ENCODE measurements at places on chromosomes 2 and 18. TPM values are rescaled to one million over a fixed set of nuclear protein-coding genes. Genes with fewer than 3 reads are reported as not detected.

Gene MAPK4
- total RNA-seq: 8.9 TPM

DNA sequence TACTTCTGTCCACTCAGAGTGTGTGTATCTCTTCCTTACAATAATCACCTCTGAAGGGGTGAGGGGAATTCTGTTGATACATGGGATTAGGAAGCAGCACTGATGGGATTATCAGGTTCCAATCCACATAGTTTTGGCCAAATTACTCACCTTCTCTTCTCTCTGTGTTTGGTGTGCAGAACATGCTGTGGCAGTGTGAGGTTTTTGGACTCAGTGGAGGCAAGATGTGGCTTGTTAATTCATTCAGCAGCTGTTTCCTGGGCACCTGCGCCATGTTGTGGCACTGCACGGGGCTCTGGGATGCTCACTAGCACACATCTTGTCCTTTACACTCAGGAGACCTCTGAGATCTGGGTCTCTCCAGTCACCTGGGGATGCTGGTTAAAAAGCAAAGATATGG lies 350.3 kb upstream of the HS6ST1 start:
- H3K27ac ChIP-seq: no peak overlapping the region
- no peaks in the 10 kb centered on the region for H3K27me3 ChIP-seq
- H3K4me1 ChIP-seq: no peaks in the 10 kb centered on the region
- H3K4me3 ChIP-seq: no peak overlapping the region
- H3K36me3 ChIP-seq: no peaks in the 10 kb centered on the region
- no peak for DNase-seq

DNA sequence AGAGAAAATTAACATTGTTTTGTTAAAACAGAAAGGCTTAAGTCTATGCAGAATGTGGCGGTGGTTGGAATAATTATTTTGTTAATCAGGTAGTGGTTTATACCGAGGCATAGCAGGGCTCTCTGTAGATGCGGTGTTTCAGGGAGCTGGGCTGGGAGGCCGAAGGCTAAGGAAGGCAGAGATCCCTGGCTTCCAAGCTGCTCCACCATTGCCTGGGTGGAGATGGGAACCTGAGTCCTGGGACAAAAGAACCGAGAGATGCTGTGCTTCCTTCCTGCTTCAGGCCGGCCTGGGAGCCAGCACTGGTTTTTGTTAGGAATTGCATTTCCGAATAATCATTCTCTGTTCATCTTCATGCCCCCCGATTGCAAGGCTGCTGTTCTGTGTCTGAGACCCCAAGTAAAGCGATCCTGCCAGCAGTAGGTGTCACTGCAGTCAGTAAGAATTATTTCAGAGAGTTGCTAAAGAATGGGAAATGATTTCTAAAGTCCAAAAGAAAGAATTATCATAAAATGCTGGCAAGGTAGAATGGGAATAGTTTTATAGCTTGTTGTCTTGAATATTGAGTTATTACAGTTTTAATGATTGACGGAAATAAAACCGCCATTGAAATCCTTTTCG lies 824.9 kb downstream of the GALR1 start:
- H3K4me1 ChIP-seq: peaks cover 12% of the 10 kb centered on the region
- no peaks in the 10 kb centered on the region for H3K27me3 ChIP-seq
- no peaks in the 10 kb centered on the region for H3K36me3 ChIP-seq
- no peak overlapping the region for H3K27ac ChIP-seq
- H3K4me3 ChIP-seq: no peak overlapping the region
- peak; percentile 50 for DNase-seq

Gene CKAP2L
- 1.5 TPM for total RNA-seq

- H3K27ac ChIP-seq: peak overlapping the region; percentile 87
- no peak for DNase-seq
- no peaks in the 10 kb centered on the region for H3K36me3 ChIP-seq
These were observed 45.9 kb downstream of the HS1BP3 start for GRCh38 chr2:20604951-20605381.

Gene CWC22
- 26.2 TPM for total RNA-seq

- no peaks in the 10 kb centered on the region for H3K36me3 ChIP-seq
- no peaks in the 10 kb centered on the region for H3K4me1 ChIP-seq
- no peak overlapping the region for H3K4me3 ChIP-seq
- peaks cover 43% of the 10 kb centered on the region for H3K27me3 ChIP-seq
- no peak for DNase-seq
These were observed 7.6 kb downstream of the GPR148 start for GRCh38 chr2:130736487-130736886.

DNA sequence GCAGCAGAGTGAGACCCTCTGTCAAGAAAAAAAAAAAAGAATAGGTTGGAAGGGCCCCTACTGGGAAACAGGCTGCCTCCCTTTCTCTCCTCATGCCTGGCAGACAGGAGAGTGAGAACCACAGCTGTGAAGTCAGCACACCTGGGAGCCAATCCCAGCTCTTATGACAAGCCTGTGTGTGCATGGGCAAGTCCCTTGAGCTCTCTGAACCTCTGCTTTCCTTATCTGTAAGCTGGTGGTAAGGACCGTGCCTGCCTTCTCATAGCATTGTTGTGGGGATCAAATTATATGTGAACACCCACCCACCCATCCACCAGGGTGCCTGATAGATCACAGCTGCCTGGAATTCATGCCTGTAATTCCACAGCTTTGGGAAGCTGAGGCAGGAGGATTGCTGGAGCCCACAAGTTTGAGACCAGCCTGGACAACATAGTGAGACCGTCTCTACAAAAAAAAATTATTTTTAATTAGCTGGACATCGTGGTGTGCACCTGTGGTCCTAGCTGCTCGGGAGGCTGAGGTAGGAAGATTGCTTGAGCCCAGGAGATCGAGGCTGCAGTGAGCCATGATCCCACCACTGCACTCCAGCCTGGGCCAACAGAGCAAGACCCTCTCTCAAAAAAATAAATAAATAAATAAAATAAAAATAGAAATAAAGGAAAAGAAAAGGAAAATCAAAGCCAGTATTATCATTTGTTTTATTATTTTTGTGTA lies 66.9 kb upstream of the MCFD2 start:
- no peaks in the 10 kb centered on the region for H3K27me3 ChIP-seq
- peaks cover 59% of the 10 kb centered on the region for H3K4me1 ChIP-seq
- H3K27ac ChIP-seq: peak overlapping the region; percentile 90

Gene DUSP19
- total RNA-seq: 4.6 TPM

GRCh38 chr2:26723991-26724750 lies 31.6 kb downstream of the KCNK3 start:
- no peaks in the 10 kb centered on the region for H3K27me3 ChIP-seq
- H3K4me1 ChIP-seq: peaks cover 60% of the 10 kb centered on the region
- H3K27ac ChIP-seq: peak overlapping the region; percentile 62
- no peak overlapping the region for H3K4me3 ChIP-seq
- DNase-seq: no peak
- peaks cover 9% of the 10 kb centered on the region for H3K36me3 ChIP-seq

GRCh38 chr18:50076277-50076676 lies 118.7 kb downstream of the MYO5B start:
- no peak overlapping the region for H3K27ac ChIP-seq
- no peak for DNase-seq
- H3K4me1 ChIP-seq: no peaks in the 10 kb centered on the region
- peaks cover 10% of the 10 kb centered on the region for H3K27me3 ChIP-seq
- no peaks in the 10 kb centered on the region for H3K36me3 ChIP-seq

- DNase-seq: no peak
- peaks cover under 1% of the 10 kb centered on the region for H3K4me1 ChIP-seq
- no peaks in the 10 kb centered on the region for H3K27me3 ChIP-seq
These were observed 267.0 kb downstream of the STK39 start for GRCh38 chr2:167980439-167980838.

Gene RFTN2
- 6.4 TPM for total RNA-seq

DNA sequence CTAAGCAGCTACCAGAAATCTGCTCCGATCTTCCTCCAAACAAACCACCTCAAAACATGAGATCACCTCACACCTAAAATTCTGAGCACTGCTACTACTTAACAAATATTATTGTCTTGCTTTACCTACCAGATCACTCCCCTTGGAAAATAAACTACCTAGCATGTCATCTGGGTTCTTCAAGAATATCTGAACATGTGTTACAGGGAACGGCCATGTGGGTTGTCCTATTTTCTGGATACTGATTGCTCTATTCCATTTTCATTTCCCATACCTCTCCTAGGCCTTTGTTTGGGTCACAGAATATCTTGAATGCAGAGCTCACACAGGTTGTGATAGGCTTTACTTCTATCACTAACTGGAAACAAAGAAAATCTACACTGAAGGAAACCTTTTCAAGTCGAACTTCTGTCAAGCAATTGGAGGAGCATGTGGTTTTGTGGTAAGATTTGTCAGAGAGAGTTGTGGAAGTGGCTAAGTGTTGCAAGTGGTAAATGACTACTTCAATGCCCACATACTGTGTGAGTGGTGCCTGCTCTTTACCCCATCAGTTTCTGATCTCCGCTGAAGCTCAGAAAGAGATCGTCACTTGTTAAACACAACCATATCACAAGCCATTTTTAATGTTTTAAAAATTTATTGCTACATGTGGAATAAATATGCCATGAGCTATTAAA lies 739.1 kb upstream of the ZEB2 start:
- no peaks in the 10 kb centered on the region for H3K27me3 ChIP-seq
- H3K27ac ChIP-seq: no peak overlapping the region
- no peaks in the 10 kb centered on the region for H3K36me3 ChIP-seq
- no peak overlapping the region for H3K4me3 ChIP-seq
- H3K4me1 ChIP-seq: no peaks in the 10 kb centered on the region

GRCh38 chr2:227834916-227835650 lies 21.4 kb downstream of the CCL20 start:
- H3K27ac ChIP-seq: no peak overlapping the region
- H3K36me3 ChIP-seq: no peaks in the 10 kb centered on the region
- H3K4me1 ChIP-seq: no peaks in the 10 kb centered on the region
- no peak for DNase-seq
- H3K4me3 ChIP-seq: no peak overlapping the region

GRCh38 chr18:69233465-69234054 lies 167.1 kb upstream of the DOK6 start:
- H3K27ac ChIP-seq: no peak overlapping the region
- no peak for DNase-seq
- no peaks in the 10 kb centered on the region for H3K27me3 ChIP-seq
- no peak overlapping the region for H3K4me3 ChIP-seq
- H3K4me1 ChIP-seq: no peaks in the 10 kb centered on the region

Gene FBXO48
- 0.71 TPM for total RNA-seq

GRCh38 chr2:171169333-171169732 lies 8.6 kb upstream of the TLK1 start:
- H3K4me3 ChIP-seq: no peak overlapping the region
- H3K27ac ChIP-seq: no peak overlapping the region

Gene ASPRV1
- total RNA-seq: 1.2 TPM

Gene TMEM163
- 0.42 TPM for total RNA-seq

GRCh38 chr18:28432339-28432738 lies 255.4 kb upstream of the CDH2 start:
- H3K4me1 ChIP-seq: no peaks in the 10 kb centered on the region
- no peaks in the 10 kb centered on the region for H3K36me3 ChIP-seq
- no peaks in the 10 kb centered on the region for H3K27me3 ChIP-seq
- H3K27ac ChIP-seq: no peak overlapping the region

DNA sequence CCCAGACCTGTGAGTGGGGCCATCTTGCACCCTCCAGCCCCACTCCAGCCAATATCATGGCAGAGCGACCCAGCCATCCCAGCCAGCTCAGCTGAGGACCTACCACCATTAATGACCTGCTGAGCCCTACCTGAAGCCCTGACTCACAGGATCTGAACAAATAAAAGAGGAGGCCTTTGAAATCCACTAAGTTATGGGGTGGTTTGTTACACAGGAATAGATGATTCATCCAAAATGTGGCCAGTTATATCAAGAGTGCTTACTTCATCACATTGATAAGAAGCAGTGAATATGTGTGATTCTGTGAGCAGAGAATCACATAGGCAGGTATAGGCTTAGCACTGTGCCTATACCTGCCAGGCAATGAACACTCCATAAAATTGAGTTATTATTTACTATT lies 34.7 kb upstream of the FAM124B start:
- DNase-seq: no peak
- H3K4me3 ChIP-seq: no peak overlapping the region
- H3K36me3 ChIP-seq: no peaks in the 10 kb centered on the region
- no peak overlapping the region for H3K27ac ChIP-seq

DNA sequence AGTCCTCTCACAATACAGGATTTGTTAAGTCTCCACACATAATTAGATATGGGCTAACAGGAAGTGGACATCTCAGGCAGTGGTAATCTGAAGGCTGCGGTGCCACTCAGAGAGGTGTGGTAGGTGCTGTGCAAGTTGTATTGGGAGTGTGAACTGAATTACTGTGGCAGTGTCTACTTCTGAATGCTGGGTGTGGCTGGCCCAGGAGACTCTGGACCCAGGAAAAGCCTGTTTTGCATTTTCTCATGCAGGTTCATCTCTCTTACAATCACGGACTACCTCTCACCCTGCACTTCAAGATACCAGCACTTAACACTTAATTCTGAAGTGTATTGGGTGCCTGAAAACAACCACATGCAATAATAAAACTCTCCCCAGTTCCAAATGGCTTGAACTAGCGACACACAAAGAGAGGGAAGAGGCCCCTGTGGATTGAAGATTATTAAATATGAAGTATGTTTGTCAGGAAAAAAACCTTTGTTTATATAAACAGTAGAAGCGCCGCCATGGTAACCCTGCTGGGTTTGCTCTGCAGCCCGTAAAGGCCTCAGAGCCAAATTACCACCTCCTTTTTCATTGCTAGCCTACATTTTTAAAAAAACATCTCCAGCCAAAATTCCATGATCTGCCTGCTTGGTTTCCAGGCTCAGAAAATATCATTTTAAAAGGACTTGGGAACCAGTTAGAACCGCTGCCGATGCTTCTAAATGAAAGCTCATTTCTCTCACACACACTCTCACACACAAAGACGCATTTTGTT lies 77.5 kb downstream of the GFPT1 start:
- H3K4me3 ChIP-seq: peak overlapping the region; percentile 4
- DNase-seq: no peak
- H3K27ac ChIP-seq: peak overlapping the region; percentile 92

GRCh38 chr2:160484859-160485520 lies 8.6 kb downstream of the RBMS1 start:
- no peaks in the 10 kb centered on the region for H3K27me3 ChIP-seq
- H3K27ac ChIP-seq: peak overlapping the region; percentile 75
- H3K4me1 ChIP-seq: peaks cover 83% of the 10 kb centered on the region
- H3K36me3 ChIP-seq: no peaks in the 10 kb centered on the region

DNA sequence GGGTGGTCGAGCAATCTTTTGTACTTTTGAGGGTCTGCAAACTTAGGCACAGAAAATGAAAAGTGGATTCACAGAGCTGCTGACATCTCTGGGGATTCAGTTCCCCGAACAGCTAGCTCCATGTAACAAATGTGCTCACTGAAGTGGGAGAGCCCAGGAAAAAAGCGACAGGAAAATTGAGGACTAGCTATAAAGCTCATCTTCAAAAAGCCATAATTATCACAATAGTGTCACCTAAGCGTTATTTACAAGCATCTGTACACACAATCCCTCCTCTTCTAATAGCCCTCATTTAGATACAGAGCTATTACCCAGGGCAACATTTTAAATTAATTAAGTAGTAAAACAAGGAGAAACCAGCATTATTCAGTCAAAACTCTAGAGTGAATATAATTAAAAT lies 36.1 kb downstream of the RNF152 start:
- H3K36me3 ChIP-seq: no peaks in the 10 kb centered on the region
- peaks cover 11% of the 10 kb centered on the region for H3K4me1 ChIP-seq
- no peak overlapping the region for H3K27ac ChIP-seq

Gene VWA3B
- total RNA-seq: not detected
